ENCODE measurements at places on chromosomes 7 and 10. TPM values are rescaled to one million over a fixed set of nuclear protein-coding genes. Genes with fewer than 3 reads are reported as not detected.

SORCS1 gene
- not detected for total RNA-seq

SLC13A4 gene
- not detected for total RNA-seq

PON3 gene
- 38.1 TPM for total RNA-seq

LRRTM3 gene
- not detected for total RNA-seq

FAM24B gene
- total RNA-seq, result 13.7 TPM

SCART1 gene
- total RNA-seq, result 0.14 TPM

LIPN gene
- not detected for total RNA-seq

NUTM2B gene
- total RNA-seq, result 0.30 TPM

PCDH15 gene
- total RNA-seq, result not detected

ABCA13 gene
- 0.05 TPM for total RNA-seq

IL6 gene
- total RNA-seq, result 1.4 TPM

TMEM176A gene
- not detected for total RNA-seq
